Fibroblast of gingiva (primary cell): ENCODE measurements at places on chromosomes 3 and 15.

- DNase-seq = no peak
Measured at GRCh38 chr3:107963581-107963980, 127.2 kb downstream of the CD47 start.

DNA sequence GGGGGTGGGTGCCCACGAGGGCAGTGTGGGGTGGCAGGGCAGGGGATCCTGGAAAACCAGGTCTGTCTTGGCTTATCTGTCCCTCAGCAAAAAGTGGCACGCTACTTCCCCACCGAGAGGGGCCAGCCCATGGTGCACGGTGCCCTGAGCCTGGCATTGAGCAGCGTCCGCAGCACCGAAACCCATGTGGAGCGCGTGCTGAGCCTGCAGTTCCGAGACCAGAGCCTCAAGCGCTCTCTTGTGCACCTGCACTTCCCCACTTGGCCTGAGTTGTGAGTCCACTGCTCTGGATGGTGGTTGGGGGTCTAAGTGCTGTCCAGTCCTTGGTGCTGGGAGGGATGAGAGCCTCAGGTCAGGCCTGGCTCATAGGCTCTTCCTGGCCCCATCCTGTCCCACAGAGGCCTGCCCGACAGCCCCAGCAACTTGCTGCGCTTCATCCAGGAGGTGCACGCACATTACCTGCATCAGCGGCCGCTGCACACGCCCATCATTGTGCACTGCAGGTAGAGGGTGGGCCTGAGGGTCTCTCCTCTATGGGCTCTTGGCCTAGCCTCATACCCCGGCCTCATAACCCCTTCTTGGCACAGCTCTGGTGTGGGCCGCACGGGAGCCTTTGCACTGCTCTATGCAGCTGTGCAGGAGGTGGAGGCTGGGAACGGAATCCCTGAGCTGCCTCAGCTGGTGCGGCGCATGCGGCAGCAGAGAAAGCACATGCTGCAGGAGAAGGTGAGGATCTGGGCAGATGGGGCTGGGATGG lies 31.1 kb downstream of the PTPN23 start:
- no peak for DNase-seq

DNA sequence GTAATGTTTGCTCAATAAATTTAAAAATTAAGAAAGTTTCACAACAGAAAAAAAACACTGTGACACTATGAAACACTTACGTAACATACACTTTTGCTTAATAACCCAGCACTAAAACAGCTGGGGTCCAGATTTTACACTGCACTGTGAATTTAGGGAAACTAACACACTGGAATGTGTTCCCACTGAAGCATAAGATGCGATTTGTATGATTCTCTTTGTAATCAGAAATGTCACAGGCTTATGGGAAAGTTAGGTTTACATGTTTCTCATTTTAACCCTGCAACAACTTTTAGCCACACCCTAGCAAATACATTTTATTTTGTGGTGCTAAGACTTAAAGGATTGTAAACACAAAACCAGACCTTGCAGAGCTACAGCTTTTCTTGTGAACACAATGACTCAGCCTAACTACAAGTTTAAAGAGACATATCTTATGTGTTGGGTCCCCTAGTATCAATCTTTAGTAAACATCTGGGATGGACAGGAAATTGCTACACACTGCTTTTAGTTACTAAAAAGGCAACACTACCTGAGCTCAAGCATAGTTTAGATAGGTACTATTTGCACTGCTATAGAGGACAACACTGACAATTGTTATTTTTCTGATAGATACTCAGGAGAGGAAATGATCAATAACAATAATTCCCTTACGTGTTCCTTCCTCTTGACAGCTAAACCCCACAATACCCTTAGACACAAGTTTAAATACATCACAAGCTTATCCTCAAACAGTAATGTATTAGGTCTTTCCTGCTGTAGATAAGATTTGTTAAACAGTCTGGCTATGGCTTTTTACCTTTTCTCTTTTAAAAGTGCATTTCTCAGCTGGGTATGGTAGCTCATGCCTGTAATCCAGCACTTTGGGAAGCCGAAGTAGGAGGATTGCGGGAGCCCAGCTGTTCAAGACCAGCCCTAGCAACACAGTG lies 3.8 kb downstream of the PLD1 start:
- DNase-seq = peak; percentile 94

- DNase-seq = no peak
Measured at GRCh38 chr3:145188079-145188770, 972.8 kb downstream of the PLOD2 start.
